ENCODE measurements at places on chromosomes 16 and 17.

DNA sequence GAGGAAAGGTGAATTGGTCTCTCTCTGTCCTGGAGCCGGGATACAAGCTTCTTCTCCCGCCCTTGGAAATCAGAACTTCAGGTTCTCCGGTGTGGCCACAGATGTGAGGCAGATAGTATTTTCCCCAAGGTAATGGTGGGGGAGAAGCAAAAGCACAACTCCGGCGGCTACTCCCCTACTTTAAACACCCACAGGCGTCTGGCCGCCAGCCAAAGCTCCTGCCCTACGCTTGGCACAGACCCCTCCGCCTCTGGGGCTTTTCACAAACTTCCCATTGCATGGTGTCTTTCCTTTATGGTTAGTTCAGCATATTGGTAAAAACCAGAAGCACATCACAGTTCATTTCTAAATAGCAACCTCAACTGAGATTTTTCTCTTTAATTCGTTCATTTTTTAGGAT is 39.4 kb upstream of the B4GALNT2 start:
- no peak for DNase-seq

- no peak for DNase-seq
Observed at GRCh38 chr16:50802000-50802399, 60.1 kb downstream of the CYLD start.

DNA sequence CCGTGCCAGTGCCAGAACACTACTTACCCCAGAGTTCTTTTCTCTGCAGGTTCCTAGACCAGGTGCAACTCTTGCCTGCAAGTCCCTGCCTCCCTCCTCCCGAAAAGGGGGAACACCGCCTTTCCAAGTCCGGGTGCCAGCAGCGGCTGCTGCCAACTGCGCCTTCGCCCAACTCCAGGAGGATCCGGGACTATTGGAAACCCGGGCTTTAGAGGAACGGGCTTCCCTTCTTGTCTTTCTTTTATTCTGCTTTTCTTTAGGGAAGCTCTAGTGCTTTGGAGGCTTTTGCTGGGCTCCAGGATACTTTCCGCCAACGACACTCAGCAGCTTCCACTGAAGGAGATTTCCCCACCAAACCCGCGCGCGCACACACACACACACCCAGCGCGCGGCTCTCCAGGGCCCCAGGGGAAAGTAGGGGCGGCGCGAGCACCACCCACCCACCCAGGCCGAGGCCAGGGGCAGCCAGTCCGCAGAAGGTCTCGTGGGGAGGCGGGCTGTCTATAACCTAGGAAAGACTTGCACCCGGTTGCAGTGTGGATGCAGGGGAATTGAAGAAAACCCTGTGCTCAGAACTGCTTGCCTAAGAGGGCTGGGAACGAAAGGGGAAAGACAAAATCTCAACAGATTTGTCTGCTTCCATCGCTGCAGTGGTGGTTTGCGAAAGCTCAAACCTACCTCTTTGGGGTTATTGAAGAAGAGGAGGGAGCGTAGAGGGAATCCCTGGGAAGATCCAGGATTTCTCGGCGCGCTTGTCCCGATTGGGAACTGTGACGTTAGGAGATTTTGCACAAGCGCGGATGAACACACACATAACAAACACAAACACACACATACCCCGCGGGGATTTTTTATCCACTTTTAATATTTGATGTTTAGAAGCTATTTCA is 977 bp upstream of the CA10 start:
- DNase-seq = no peak

- DNase-seq = no peak
Observed at GRCh38 chr17:3008336-3009288, 54.8 kb downstream of the OR1D5 start.

DNA sequence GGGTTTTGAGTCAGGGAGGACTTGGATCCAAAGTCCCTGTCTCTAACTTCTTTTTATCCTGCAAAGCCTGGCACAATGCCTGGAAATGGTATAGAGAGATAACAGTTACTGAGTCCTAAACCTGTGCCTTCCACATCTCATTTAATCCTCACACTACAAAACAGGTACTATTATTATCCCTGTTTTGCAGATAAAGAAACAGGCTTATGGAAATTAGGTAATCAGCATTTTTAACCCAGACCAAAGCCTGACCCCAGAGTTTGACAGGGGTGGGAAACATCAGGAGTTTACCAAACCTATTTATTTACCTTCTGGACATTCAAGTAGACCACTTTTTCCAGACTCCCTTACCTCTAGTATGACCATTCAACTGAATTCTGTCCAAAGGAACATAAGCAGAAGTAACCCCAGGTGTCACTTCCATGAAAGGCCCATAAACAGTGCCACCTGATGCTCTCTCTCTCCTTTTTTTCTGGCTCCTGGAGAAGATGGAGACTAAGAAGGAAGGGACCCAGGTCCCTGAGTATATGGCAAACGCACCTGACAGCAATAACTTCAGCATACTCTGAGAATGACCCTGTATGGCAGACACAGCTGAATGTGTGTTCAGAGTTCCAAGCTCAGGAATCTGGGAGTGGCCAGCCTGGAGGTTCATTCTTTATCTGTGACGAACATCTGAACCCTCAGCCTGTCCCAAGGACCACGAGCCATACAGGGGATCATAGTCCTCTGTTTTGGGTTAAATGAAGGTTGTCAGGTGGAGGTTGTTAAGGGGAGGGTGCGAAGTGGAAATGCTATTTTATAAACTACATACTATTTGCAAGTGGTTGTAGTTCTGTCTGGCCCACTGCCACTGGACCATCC is 62.7 kb downstream of the HLF start:
- no peak for DNase-seq

- DNase-seq = no peak
Observed at GRCh38 chr17:18203308-18203707, 19.7 kb downstream of the ALKBH5 start.

DNA sequence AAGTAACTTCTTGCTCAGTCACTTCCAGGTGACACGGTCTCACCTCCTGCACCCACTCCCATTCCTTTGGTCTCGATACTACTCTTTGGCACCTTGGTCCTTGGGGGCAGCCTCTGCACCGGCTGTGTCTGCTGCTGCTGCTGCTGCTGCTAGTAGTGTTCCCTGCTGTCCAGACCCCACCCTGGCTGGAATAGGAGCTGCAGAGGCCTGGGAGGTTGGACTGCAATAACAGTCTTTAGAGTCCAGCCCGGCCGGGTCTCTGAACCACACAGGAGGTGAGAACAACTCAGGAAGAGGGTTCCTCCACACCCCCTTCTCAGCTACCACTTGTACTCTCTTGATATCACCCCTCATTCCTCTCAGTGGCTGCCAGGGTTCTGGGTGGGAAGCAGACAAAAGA is 231.1 kb upstream of the NLRP1 start:
- DNase-seq = no peak

DNA sequence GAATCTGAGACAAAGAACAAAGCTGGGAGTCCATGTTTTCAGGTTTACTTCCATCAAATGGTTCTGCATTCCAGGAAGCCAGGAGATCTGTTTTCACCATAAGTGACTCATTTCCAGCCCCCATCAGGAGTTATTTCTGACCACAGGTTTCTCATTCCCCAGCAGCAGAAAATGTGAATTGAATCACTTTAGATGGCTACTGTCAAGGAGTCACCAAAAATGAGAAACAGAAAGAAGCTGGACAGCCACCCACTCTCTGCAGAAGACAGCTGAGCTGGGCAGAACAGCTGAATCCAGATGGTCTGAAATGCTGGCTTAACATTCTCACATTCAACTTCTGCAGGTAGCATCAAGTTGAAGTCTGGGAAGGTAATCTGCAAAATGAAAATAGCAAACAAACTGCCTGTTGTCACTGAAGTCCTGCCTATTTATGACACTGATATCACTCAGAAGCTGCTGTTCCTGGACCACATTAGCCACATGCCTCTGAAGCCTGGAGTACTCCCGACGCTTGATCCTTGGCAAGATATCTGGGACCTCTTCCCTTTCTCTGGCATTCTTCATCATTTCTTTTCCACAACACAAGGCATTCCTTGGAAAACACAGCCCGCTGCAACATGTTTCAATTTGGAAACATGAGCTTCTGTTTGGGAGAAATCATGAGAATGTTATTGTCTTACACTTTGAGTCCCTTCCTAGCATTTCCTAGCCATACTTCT is 15.3 kb downstream of the CCL11 start:
- DNase-seq = no peak

GRCh38 chr17:78168903-78169793 is 767 bp downstream of the SYNGR2 start:
- DNase-seq = peak; percentile 35

- DNase-seq = no peak
Observed at GRCh38 chr16:17358355-17358754, 112.4 kb downstream of the XYLT1 start.

Data from NCI-H446 treated with DMSO at 0.1 percent for 48 hours (cell line).